CD4-positive, alpha-beta T cell treated with Interleukin-1 beta for 1 hour (primary cell): ENCODE measurements at places on chromosomes 1 and 21.
A peak's percentile ranks its signal among the peaks of the same experiment; 100 is the strongest.

- DNase-seq, result no peak
Observed at GRCh38 chr1:210246447-210246846, 13.9 kb downstream of the SERTAD4 start.

- no peak for DNase-seq
Observed at GRCh38 chr1:2633936-2634491, 1.2 kb upstream of the MMEL1 start.

GRCh38 chr21:37710546-37711285, 205.5 kb downstream of the KCNJ6 start:
- DNase-seq, result no peak

DNA sequence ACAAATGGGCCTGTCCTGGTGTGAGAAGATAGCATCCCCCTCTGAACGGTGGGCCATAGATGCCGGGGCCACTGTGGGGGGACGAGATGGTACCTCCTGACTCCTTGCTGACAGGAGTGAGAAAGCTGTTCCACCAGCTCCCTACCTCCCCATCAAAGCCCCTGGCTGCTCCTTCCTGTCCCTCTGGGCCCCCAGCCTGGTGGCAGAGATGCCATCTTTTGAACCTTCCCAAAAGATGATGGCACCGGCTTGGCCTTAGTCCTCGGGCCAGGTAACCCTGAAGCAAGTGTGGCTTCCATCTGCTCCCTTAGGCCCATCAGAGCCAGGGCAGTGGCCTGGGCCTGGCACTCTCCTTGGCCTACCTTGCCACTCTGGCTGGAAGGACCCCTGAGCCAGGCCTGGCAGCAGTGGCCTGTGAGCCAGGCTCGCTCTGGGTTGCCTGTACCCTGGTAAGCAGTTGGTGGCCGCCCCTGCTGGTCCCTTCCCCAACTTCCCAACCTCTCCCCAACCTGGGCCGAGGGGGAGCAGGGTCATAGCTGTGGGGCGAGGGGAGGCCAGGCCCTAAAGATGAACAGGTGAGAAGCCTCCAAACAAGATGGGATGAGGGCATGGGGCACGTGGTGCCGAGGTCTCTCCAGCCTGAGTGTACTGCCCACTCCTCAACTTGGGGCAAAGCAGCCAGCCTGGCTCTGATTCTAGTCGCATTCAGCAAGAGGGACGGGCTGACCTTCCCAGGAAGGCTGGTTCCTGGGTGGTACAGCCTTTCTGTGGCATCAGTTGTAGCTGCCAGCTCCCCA, 34.7 kb downstream of the ZBTB17 start:
- no peak for DNase-seq

- no peak for DNase-seq
Observed at GRCh38 chr1:216314379-216315095, 108.7 kb downstream of the USH2A start.

DNA sequence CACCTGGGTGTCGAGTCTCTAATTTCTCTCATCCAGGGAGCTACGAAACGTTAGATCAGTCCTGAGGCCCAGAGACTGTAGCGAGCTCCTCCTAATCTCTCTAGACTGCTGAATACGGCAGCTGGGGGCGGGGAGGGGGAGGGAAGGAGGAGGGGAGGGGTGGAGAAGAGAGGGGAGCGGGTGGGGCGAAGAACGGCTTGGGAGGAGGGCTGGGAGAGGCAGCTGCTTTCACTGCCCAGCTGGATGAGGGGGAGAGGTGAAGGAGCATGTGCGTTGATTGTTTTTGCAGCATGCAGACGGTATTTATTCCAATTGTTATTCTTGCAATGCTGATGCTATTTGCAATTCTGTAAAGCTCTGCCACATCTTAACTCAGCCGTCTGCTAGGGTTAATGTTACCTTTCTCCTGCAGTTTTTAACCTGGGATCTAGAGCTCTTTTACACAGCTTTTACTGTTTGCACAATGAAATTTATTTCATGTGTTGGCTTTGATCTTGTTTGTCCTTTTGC, 790 bp downstream of the DNAJC6 start:
- no peak for DNase-seq

- no peak for DNase-seq
Observed at GRCh38 chr1:46653405-46653958, 14.7 kb downstream of the ATPAF1 start.

GRCh38 chr1:27416387-27417111, 24.1 kb downstream of the GPR3 start:
- DNase-seq, result peak; percentile 68

DNA sequence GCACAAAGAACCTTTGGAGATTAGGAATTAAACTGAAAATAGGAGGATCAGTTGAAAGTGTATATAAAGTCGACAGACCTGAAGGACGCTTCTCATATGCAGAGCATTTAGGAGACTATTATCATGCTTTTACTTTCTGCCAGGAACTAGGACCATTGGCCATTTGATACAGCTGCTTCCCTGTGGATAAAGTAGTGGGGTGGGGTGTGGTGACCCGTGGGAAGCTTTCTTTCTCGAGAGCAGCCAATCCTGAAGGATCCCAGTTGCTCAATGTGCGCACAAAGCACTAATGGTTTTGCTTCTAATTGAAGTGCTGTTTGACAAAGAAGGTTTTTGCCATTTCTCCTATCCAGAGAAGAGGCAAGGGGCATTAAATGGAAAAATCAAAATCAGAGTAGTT, 14.9 kb upstream of the CD55 start:
- no peak for DNase-seq

DNA sequence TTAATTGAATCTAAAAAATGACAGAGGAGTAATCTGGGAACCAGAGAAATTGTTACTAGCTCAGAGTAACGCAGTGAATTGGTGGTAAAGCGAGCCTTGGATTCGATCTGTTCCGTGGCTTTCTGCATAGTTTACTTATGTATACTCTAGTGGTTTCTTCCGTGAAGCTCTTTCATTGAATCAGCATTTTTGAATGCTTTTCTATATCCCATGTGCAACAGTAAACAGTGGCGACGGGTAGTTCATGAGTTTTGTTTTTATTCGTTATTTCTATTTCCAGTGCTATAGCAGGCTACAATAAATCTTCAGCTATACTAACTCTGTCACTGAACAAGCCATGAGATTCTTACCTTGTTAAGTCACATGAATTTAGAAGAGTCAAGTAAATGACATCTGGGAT, 14.5 kb upstream of the MAP3K7CL start:
- DNase-seq, result no peak

DNA sequence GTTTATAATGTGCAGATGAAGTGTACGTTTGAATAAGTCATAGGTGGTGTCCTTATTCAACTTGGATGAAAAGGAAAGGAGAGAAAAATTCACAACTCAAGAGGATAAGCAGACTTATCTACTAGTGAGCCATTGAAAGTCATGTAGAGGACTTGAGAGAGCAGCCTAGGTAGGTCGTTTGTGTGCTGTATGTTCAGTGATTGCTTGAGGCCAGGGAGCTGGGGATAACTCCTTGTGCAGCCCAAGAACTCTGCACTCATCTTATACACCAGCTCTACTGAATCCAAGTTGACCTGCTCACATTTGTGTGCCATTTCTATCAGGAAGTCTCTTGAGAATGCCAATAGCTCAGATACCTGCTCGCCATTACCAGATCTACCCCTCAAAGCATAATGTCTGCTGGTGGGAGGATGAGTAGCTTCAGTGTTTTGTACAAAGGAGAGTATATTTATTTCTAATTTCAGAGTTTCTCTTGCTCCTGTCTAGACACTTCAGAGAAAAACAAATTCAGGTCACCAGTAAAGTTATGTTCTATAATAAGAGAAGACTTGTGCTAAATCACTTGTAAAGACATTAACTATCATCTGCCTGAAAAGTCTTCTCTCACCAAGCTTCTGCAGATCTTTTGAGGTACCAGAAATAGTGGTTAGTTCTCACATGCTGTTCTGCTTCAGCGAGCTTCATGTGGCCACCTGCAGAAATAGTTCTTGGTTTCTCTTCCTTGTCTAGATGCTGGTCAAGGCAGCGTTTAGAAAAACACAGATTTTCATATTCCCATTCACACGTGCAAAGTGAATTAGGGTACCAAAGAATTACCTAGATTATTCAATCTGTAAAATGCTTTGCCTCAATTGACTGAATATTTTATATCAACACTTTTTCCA, 10.8 kb downstream of the S1PR1 start:
- no peak for DNase-seq

DNA sequence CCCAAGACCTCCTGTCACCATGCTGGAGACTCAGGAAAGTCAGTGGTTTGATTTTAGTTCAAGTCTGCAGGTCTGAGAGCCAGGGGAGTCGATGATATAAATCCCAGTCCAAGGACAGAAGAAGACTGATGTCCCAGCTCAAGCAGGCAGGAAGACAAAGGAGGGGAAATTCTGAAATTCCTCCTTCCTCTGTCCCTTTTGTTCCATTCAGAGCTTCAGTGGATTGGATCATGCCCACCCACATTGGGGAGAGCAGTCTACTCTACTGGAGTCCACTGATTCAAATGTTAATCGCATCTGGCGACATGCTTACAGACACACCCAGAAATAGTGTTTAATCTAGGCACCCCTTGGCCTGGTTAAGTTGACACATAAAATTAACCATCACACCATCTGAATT, 7.2 kb upstream of the ADAMTS1 start:
- no peak for DNase-seq

DNA sequence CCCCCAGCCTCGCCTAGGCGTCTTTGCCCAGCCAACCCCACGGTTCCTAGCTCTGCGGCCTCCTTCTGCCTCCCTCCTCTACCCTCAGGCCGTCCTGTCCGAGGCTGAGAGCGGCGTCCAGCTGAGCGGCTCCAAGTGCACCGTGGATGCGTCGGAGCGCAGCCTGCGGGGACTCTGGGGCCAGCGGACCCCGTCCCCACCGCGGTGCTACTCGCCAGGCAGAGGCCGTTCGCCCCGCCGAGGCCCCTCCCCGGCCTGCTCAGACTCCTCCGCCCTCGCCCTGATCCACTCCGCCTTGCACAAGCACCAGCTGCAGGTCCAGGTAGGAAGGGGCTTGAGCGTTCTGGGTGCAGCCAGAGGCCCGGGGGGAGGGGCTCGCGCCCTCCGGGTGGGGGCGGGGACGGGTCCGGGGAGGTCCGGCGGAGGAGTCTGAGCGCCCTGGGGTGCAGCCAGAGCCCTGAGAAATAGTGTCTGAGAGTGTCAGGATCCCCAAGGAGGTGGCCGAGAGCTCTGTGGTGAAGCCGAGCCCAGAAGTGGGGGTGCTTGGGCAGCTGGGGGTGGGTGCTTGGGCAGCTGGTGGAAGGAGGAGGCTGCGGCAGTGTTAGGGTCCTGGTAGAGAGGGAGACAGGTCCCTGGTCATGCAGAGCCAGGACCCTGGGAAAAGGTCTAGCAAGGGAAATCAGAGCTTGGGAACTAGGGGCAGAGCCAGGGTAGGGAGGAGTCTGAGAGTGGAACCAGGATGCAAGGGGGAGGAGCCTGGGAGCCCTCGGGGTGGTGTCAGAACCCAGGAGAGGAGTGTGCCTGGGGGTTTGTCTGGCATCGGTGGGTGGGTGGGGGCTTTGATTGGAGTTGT, 3.2 kb upstream of the NBPF3 start:
- DNase-seq, result no peak

- no peak for DNase-seq
Observed at GRCh38 chr1:54290506-54291184, 90.7 kb downstream of the MRPL37 start.

- DNase-seq, result no peak
Observed at GRCh38 chr1:8822373-8823294, 5.2 kb upstream of the RERE start.

GRCh38 chr1:23019863-23020625, 776 bp downstream of the KDM1A start:
- DNase-seq, result peak; percentile 17

GRCh38 chr1:42765832-42766740, 742 bp downstream of the P3H1 start:
- peak; percentile 30 for DNase-seq

GRCh38 chr21:45769294-45769693, 125.8 kb downstream of the PCBP3 start:
- no peak for DNase-seq

GRCh38 chr1:165890684-165891083, 63.3 kb downstream of the UCK2 start:
- no peak for DNase-seq

- no peak for DNase-seq
Observed at GRCh38 chr1:220235462-220235861, 36.8 kb downstream of the RAB3GAP2 start.

DNA sequence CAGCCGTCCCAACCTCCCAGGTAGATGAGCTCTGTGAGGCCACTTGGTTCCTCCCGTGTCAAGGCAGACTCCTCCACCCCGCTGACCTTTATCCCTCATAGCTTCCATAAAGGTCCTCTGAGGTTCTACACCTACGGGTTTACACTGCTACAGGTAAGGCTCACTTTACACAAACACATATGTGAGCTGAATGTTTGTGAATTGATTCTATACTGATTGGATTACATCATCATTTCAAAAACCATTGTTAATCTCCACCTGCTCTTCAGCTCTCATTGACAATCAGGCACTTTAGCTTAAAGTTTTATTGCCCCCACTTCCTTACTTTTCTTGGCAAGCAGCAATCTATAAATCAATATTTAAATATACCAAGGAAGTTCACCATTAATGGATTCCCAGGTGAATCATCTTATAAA, 12.8 kb upstream of the RGS16 start:
- no peak for DNase-seq

DNA sequence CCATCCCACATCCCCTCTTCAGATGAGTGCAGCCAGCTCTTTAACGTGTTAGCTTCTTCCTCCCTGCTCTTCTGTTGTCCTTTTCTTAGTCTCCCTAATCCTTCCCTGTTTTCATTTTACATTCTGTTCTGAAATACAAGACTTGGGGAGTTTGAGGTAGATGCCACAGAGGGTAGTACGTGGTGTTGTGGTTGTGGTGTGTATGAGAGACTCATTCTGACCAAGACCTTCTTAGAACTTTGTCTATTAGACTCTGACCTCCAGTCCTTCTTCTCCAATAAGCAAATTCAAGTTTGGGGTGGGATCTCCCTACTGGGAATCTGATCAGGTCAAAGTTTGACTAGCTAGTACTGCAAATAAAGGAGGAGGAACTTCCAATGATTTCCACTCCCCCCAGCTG, 39.5 kb downstream of the CACNA1E start:
- DNase-seq, result no peak

DNA sequence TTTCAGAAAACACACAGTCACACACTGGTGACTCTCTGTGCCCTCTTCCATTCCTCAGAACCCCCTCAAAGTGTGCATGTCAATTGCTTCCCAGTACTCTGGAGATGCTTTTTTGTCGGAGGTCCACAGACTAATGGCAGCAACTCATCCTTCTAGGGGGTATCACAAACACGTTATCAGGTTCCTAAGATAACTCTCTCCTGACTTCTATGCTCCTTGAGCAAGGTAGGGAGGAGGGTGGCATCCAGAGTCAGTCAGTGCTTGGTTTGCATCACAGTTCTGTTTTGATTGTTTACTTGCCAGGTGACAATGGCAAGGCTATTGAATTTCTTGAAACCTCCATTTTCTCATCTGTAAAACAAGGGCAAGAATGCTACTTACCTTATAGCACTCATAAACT, 39.4 kb upstream of the DYNLT5 start:
- DNase-seq, result no peak

DNA sequence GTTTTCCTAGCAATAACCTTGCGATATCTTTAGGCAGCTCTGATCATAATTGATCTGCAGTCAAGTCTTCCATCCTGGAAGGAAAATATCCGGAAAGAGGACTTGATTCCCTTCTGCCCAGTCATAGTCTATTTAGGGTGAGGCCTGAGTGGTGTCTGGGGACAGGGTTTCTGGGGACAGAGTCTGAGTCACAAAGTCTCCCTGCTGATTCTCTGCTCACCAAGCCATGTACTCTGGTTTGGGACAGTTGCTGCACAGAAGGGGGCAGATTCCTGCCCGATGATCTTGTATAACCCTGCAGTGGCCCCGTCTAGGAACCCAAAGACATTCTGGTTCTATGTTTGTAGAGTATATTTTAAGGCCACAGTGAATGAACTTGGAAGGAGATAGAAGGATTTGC, 178.8 kb downstream of the KCNJ6 start:
- DNase-seq, result no peak
